Occipital lobe (tissue), 3 donors: ENCODE measurements at places on chromosomes 13 and 19.

DNA sequence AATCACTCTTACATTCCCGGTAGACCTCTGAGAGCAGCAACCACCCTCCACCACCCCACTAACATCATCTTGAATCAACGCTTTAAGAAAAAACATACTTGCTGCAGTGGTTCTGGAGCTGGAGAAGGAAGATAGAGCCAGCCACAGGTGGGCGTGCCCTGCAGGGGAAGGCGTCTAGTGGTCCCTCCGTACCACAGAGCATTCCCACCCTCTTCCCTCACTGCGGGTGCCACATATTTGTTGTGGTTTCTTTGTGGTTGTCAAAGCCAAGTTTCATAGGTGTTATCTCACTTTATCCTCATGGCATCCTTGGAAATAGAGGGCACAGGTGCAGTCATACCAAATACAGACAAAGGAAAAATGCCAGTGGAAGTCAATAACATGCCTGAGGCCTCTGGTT, 22.2 kb downstream of the COL4A2 start:
- DNase-seq: no peak

- no peak for DNase-seq
These were observed 13.7 kb downstream of the ANKRD27 start for GRCh38 chr19:32661318-32661717.

DNA sequence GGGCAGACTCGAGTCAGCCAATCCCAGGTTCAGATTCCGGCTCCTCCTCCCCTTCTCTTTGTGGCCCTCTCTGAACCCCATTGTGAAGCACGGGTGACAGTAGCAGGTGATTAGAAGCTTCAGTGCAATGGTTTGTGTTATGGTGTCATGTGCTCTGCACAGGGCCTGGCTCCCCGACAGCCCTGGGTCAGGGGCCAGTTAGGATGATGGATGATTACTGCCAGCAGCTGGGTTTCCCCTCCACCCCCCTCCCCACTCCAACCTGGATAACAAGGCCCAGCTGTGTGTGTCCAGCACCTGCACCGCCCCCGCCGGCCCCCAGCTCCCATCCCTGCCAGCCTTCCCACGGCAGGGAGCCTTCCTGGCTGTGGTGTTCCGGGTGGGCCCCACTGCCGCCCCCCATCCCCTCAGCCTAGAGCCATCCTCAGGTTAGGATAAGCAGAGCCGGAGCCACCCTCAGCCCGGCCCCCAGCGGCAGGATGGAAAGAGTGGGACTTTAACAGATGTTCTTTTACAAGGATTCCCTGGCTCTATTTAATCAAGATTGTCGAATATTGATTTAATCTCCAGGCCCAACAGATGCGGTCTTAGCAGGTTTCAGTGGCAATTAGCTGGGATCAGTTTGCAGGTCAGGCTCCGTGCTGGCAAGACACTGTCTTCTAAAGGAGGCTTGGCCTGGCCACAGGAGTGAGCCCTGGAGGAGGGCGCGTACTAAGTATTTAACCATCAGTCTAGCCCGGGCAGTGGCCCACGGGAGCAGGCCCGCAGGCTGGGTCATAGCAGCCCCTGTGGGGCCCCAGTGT, 156.2 kb downstream of the SIPA1L3 start:
- DNase-seq: no peak

DNA sequence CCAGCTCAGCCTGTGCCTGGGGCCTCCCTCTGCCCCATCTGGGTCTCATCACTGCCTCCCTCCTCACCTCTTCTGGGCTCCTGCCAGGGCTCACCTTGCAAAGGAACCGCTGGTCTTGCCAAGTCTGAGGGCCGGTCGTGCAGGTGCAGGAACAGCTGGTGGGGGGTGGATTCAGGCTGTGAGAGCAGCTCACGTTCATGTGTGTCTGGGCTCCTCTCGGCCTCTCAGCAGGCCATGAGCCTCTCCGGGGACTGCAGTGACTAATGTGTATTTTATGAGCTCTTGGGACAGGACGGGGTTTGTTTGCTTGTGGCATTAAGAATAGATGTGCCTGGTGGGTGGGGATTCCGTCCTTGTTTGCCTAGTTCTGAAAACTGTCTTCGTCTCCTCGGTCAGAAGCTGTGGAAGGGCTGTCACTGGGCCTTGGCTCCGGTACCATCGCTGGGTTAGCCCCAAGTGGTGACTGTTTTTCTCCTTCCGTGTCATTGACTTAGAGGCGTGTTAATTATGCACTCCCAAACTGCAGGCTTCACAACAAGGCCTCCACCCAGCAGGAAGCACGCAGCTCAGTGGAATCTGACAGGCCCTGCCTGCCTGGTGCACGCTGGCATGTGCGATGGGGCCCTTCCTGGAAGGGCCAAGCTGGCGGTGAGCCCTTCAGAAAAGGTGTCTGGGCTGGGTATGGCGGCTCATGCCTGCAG, 77.6 kb downstream of the KDM4B start:
- no peak for DNase-seq

GRCh38 chr19:7544626-7545025, 9.1 kb downstream of the PNPLA6 start:
- DNase-seq: no peak

GRCh38 chr19:45354241-45354842, 13.8 kb downstream of the KLC3 start:
- no peak for DNase-seq

DNA sequence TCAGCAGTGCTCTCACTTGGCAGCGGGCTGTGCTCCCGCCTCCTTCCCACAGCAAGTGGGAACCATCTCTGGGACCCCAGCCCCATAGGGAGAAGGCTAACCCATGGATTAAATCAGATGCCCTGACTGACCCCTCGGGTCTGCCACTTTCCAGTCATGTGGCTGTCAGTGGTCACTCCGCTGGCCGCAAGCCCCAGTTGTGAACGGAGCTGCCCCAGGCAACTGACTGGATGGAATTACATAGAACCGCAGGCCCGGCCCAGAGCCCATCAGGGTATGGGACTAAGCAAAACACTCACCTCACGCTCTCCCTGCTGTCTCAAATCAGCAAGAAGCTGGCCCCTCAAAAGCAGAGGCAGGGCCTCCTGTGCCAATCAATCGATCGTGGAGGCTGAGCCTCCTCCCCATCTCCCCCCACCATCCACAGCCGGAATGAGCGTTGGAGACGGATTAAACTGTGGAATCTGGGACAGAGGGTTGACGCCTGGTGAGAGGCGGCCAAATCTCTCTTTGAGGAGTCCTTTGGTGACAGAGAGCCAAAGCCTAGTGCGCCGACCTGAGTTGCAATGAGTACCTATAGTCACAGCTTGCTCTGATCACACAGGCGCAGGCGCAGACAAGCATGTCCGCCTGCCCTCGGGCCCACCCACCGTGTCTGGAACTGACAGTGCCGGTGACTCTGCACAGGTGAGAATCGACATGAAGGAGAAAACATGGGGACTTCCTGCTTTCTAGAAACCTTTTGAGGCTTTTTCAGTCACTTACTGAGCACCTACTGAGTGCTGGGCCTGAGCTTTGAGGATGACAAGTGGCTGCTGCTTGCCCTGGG, 38.7 kb downstream of the PBX4 start:
- DNase-seq: no peak

DNA sequence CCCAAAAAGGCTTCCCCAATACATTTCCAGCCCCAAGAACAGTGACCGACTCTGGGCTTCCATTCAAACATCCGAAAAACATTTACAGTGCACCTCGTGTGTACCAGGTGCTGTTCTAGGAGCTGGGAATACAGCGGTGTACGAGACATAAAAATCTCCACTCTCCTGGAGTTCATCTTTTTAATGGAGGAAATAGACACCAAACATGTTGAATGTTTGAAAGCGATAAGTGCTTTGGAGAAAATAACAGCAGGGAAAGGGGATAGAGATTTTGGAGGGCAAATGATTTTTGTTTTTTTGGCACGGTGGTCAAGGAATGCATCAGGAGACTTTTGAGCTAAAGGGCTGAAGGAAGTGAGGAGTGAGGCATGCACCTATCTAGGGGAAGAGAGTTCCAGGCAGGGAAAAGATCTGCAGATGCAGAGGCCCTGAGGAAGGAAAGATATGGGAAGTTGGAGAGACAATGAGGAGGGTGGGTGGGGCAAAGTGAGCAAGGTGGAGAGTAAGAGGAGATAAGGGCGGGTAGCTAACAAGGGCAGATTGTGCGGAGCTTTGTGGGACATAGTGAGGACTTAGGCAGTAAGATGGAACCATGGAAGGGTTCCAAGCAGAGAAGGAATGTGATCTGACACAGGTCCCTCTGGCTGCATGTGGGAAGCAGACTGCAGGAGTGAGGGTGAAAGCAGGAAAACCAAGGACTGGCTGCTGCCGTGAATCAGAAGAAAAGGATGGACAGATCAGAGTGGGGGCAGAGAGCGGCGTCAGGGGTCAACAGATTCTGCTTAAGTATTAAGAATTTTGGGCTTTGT, 703 bp upstream of the FBL start:
- DNase-seq: no peak

DNA sequence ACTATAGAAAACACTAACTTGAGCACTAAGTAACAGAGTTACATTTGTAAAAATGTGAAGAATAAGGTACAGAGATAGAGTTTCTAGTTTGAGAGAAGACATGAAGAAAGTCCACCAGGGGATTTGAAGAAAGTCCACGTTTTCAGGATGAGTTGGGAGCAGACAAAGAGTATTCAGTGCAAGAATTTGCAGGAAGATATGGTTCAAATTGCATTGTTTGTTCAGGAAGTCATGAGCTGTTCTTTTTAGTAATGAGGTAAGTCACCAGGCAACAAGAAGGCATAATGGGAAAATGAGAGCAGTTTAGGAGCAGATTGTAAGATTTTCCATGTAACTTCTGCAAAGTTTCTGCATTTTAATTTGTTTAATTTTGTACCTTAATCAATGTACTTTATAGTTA, 618.0 kb downstream of the DACH1 start:
- no peak for DNase-seq

DNA sequence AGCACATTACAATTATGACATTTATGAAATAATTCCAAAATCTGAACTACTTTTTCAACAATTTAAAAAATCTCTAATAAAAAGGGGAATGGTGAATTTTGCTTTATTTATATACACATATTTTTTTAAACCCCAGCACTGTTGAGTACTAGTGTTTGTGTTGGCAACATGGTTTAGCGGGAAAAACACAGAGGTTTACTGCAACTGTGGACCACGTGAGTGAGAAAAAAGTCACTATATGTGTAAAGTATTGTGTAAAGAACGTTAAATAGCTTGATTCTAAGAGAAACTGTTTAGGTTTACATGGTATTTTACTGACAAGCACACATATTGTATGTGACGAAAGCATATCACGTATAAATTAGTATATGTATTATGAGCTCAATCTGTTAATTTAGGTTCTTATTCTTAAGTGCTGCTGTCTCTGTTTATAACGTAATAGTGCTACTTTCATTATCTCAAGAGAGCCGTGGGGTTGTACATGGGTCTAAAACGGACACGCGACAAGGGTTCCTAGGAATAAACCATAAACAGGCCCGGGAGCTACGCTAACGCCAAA, 617 bp downstream of the SKA3 start:
- DNase-seq: no peak

DNA sequence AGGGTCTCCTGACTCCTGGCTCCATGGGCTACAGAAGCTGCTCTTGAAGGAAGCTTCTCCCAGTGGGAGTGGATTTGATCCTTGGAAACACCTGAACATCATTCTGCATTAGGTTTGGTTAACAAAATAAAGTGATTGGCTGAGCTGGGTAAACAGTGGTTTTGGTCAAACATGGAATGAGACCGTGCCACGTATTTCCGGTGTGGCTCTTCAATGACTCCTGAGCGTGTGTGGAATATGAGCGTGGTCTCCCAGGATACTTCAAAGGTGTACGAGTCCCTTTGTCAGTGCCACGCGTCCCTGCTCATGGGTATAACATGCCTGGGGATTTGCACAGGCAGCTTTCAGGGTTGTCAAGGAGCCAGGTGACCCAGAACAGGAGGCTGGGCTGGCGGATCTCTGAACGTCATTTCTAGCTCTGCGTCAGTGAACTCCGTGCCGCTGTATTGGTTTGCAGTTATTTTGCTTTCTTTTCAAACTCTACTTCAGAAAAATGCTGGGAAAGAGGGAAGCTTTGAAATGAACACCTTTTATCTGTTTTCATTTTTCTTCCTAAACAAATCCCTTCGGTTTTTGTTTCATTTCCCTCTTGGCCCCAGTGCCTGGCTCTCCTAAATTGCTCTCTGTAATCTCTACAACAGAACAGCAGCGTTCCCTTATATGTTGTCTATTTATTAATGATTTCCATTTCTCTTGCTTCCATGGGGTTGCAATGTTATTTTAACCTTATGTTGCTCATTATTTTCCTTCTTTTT, 26.3 kb upstream of the GJB6 start:
- no peak for DNase-seq
